ENCODE measurements at places on chromosomes 6 and 20.

- DNase-seq: no peak
These were observed 8.5 kb upstream of the SPATS1 start for GRCh38 chr6:44333942-44334341.

DNA sequence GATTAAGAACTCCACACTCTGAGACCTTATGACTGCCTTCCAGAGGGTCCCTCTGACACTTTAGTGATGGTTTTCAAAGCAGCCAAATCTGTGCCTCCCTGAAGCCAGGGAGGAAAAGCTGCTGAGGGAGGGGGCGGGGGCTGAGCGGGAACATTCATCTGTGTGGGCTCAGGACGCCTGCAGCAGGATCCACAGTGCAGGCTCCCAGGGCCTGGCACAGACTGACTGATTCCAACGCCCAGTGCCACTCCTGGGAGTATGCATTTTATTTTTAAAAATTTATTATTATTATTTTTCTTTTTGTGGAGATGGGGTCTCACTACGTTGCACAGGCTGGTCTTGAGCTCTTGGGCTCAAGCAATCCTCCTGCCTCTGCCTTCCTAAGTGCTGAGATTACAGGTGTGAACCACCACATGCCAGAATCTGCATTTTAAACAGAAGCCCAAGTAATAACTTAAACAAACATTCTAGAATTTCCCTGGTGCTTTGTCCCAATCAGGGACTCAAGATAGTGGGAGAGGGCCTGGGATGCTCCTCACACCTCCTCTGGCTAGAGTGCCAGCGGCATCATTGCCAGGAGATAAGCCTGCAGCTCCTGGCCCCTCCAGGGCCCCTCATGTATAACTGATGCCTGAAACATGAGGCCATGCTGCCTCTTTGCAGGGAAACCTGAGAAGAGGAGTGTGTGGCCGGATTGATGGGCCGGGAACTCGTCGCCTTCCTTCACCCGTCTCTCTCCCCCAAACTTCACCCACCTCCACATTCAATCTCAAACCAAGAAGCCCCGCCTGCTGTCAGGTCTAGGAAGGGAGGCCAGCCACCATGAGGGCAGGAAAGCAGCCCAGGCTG lies 438 bp upstream of the TMC2 start:
- DNase-seq: no peak

DNA sequence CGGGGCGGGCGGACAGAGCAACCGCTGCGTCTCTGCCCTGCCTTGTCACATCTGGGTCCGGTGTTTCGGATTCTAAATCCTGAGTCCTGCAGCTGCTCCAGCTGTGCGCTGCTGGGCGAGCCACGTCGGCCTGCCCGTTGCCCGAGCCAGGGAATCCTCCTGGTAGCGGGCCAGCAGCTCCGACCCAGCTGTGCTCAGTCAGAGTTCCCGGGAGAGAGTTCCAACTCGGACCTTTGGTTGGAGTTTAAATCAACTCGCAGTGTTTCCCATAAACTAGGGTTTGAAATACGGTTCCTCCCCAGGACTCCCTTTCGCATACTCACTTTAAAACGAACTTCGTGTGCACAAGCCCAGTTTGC lies 315 bp upstream of the PDE10A start:
- DNase-seq: peak; percentile 41

DNA sequence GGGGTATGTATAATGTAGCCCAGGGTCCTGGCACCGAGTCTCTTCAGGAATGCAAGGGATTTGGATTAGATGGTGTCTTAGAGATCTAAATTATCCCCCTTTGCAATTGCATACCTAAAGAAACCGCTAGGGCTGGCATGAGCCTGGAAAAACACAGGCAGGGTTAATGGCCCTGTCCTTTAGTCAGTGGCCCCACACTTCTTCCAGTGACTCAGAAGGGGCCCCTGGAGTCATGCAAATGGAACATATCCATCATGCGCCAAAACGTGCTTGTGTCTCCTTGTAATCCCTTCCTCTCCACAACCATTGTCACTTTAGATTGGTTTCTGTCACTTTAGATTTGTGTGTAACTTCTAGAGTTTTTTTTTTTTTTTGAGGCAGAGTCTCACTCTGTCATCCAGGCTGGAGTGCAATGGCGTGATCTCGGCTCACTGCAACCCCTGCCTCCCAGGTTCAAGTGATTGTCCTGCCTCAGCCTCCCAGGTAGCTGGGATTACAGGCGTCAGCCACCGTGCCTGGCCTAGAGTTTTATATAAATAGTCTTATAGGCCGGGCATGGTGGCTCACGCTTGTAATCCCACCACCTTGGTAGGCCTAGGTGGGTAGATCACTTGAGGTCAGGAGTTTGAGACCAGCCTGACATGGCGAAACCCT lies 8.7 kb upstream of the MYBL2 start:
- DNase-seq: no peak

DNA sequence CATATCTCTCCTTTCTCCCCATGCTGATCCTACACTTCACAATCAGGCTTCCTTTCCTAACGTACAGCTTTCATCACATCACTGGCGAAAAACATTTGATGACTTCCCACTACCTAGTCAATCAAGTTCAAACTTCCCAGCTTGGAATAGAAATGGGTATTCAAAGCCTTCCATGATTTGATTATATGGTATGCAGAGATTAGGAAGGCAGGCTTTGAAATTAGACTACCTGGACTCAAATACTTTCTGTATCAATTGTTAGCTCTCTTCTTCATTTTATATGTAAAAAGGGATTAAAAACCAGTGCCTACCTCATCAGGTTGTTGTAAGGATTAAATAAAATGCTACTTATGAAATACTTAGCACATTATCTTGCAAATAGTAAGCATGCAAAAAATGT lies 7.7 kb downstream of the NCOA6 start:
- no peak for DNase-seq

DNA sequence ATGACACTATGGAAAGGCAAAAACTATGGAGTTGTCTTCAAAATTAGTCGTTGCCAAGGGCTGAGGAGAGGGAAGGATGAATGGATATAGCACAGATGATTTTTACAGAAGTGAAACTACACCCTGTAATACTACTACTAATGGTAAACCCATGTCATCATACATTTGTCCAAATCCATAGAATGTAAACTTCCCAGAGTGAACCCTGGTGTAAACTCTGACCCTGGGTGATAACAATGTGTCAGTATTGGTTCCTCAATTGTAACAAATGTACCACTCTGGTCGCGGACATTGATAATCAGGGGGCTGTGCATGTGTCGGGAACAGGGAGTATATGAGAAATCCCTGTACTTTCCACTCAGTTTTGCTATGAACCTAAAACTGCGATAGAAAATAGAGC lies 72.2 kb downstream of the CNBD2 start:
- DNase-seq: no peak

GRCh38 chr6:94272327-94272726 lies 853.0 kb upstream of the EPHA7 start:
- DNase-seq: no peak

- DNase-seq: no peak
These were observed 92.4 kb downstream of the PPP1R14C start for GRCh38 chr6:150235218-150235617.

DNA sequence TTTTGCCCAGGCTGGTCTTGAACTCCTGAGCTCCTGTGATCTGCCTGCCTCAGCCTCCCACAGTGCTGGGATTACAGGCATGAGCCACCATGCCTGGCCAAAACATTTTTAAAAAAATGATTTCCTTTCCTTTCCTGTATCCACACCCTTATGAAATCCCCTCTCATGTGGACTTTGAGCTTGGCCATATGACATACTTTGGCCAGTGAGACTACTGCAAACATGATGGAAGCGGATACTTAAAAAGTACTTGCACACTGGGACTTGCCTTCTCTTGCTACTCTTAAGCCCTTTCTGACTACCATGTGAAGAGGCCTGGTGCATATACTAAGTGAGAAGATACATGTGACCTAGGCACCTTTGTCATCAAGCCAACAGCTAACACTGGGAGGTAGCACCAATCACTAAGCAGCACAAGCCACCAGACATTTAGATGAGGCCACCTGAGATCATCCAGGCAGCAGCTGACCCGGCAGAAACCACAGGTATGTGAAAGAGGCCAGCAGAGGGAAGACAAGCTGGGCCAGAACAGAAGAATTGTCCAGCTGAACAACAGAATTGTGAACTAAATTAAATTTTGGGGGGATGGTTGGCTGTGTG lies 78.5 kb upstream of the HDAC2 start:
- no peak for DNase-seq

GRCh38 chr6:120378582-120379220 lies 955.6 kb downstream of the TBC1D32 start:
- peak; percentile 2 for DNase-seq

GRCh38 chr20:37901240-37901639 lies 1.7 kb upstream of the VSTM2L start:
- no peak for DNase-seq

- no peak for DNase-seq
These were observed 236.3 kb downstream of the PTPRK start for GRCh38 chr6:128284128-128284527.

Data from epithelial cell of proximal tubule (primary cell).